CD4-positive, alpha-beta T cell (primary cell): ENCODE measurements at places on chromosomes 3 and 15.

DNA sequence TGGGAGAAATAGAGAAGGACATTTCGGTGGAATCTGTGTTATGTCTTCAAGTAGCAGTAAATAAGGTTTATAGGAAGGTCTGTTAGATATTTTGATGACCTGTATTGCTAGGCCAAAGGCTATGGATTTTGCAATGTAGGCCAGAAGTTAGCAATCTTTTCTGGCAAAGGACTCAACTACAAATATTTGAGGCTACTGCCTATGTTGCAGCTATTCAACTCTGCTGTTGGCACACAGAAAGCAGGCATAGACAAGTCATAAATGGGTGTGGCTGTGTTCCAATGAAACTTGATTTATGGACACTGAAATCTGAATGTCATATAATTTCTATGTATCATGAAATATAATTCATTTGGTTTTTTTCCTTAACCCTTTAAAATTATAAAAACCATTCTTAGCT is 438.7 kb upstream of the C2CD4B start:
- DNase-seq = no peak

DNA sequence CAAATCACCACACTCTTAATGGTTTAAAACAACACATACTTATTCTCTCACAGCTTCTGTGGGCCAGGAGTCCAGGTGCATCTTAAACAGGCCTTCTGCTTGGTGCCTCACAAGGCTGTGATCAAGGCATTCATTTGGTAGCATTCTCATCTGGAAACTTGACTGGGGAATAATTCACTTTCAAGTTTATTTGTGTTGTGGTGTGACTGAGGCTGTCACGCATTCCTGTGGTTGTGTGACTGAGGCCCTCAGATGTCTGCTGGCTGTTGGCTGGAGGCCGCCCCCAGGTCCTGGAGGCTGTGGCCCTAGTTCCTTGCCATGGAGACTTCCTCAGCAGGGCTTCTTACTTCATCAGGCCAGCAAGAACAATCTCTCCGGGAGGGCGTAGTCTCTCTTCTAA is 16.9 kb upstream of the FAM3D start:
- no peak for DNase-seq

DNA sequence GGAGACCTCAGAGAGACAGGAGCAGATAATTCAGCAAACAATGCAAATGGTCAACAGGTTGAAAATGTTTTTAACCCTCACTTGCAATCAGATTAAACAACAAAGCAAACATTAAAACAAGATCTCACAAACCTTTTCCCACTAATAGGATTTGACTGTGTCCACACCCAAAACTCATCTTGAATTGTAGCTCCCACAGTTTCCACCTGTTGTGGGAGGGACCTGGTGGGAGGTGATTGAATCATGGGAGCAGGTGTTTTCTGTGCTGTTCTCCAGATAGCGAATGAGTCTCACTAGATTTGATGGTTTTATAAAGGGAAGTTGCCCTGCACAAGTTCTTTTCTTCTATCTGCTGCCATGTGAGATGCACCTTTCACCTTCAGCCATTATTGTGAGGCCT is 1.3 kb upstream of the LYSMD4 start:
- no peak for DNase-seq

DNA sequence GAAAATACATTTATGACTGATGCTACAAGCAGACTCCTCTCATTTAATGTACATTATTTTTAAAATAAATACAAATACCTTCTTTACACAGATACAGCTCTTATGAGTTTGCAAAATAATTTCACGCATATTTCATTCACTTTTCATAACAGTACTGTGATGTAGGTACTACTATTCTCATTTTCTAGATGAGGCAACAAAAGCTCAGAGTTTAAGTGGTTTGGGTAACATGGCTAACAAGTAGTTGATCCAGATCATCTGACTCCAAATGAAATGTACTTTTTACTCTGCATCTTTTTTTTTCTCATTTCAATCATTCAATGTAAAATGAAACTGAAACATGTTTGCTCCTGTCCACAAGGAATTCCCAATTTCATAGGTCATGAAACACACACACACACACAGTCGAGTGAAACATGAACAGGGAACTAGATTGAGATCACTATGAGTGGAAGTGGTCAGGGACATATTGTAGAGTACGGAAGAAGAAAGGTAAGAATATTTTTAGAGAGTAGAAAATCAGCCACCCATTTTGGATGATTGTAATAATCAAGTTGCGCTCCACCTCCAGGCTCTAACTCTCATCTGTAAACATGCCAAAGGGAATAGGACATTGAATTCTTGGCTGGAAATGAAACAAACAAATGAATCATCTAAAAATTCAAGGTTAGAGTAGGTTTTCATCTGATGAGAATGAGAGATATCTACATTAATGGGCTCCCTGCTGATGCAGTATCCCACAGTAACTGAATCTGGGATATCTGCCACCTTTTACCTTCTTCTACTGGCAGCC is 92.4 kb downstream of the CLDN1 start:
- DNase-seq = no peak

GRCh38 chr3:71901645-71902044 is 116.7 kb upstream of the PROK2 start:
- DNase-seq = no peak

GRCh38 chr3:29731050-29731449 is 450.2 kb downstream of the RBMS3 start:
- no peak for DNase-seq

DNA sequence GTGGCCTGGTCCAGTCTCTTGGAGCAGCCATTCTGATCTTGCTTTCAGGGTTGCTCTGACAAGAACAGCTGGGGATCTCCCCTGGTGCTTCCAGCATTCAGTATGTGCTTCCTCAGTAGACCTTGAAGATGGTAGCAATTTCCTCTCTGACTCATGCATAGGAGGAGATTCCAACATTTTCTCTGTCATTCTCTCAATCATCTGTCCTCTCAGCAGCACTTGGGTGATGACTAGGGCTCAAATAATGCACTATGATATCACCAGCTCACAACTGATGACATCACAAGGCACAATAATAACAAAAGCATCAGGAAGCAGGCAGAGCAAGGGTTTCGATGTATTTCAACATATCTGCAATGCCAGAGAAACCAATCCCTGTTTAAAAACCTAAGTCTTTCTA is 52.7 kb downstream of the NFKBIZ start:
- no peak for DNase-seq

GRCh38 chr3:153431076-153431475 is 269.1 kb downstream of the RAP2B start:
- no peak for DNase-seq

DNA sequence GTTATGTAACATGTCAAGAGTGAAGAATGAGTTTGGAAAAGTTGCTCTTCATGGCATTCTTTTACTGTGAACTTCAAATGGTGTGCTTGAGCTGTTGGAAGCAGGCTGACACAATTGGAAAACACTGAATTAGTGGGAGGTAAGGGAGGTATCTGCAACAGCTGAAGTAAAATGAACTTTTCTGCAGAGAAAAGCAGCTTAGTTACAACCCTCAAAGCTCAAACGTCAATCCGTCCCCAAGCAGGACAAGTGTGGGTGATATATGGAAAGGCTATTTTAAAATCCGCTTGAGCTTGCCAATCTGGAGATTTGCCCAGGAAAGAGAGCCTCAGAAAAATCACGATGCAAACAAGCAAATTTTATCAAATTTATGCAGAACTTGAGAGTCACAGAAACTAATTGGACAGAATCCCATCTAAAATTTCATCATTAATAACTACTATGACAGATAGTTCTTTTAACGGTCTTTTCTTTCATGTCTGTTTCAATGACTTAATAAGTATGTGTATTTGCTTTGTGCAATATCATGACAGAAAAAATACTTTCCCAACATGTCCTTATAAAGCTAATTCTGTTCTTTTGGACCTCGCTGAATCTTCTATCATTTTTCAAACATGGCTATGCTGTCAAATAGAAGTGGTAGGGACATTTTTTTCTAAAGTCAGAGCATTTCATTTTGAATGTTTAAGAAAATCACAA is 266.6 kb upstream of the SLITRK3 start:
- no peak for DNase-seq
